ENCODE measurements at places on chromosomes 12 and 14. TPM values are rescaled to one million over a fixed set of nuclear protein-coding genes. Genes with fewer than 3 reads are reported as not detected.

KRT2 gene
- polyA plus RNA-seq = 0.08 TPM

DNA sequence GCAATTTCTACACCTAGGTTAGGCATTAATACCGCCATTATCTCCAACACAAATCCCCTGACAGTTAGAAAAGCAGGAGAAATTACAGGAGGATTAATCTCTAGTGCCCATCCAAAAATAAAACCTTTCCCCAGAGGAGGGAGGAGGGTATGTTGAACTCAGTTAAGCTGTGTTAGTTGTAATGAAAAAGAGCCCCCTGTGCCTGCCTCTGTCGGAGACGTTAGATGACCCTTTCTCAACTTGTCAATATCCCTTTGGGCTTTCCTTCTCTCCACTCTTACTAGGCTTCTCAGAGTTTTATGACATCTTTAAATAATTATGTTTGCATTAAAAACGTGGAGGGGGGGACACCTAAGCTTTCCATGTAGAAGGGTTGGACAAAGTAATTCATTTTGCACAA lies 278.2 kb downstream of the PDZRN4 start:
- no peak for DNase-seq

GRCh38 chr12:98828802-98829600 lies 183.9 kb downstream of the APAF1 start:
- no peak for DNase-seq

DNA sequence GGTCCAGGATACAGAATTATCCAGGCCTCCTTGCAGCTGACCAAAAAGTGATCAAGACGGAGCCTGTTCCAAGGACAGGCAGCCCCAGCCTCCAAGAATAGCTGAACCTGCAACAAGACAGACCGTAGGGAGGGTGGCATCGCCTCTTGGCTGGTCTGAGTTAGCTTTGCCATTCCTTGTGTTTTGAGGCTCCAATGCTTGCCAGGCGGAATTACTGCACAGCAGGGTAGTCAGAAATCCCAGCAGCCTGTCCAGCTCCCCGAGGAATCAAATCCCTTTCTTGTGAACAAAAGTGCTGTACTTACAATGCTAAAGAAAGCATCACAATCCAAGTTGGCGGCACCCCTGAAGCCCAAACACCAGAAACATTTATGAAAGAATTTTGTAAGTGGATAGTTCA lies 246.9 kb downstream of the TMEM132C start:
- no peak for DNase-seq

- no peak for DNase-seq
Observed at GRCh38 chr14:100135784-100136183, 23.7 kb downstream of the DEGS2 start.

GRCh38 chr12:81249976-81250375 lies 172.1 kb downstream of the ACSS3 start:
- no peak for DNase-seq

DNA sequence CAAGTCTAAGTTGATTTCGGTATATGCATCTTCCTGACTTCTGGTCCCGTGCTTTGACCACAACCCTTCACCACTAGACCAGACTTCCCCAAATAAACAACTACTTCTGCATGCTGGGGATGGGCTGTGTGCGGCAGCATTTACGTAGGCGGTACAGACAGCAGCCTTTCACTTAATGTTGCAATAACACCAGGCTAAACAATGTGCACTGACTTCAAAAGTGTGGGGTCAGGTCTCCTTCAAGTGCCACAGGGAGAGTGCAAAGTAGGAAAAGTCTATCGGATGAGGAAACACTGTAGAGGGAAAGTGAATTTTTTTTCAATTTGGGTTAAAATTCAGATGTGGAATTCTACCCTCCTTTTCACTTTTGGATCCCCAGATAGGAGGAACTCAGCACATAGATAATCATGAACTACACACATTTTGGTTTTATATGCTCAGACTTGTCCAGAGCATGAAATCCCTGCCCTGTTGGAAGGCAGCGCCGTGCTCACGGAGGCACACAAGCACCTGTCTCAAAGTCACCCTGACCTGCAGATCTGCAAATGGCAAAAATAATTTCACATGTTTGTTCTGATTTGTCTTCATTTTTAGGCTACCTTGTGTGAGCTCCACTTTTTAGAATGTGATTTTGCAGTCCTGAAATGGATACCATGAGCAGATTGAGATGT lies 3.6 kb upstream of the FOS start:
- no peak for DNase-seq

GRCh38 chr12:130083734-130084133 lies 78.5 kb upstream of the FZD10 start:
- no peak for DNase-seq

DNA sequence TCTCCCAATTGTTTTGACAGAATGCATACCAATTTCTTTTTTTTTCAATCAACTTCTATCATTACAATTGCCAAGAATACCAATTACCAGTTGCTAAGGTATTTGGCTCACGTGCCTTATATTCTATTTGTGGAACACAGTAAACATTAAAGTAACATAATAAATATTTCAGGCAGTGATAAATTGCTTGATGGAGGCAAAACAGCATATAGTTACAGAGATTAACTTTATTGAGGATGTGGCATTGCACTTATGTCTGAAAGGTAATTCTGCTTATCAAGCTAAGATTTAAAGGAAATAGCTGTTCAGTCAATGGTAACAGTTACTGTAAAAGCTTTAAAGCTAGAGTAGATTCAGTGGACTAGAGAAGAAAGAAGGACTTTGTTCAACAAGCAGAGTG lies 1107.8 kb downstream of the FSCB start:
- no peak for DNase-seq

NFATC4 gene
- polyA plus RNA-seq = 34.8 TPM

- no peak for DNase-seq
Observed at GRCh38 chr12:82959821-82960220, 273.1 kb downstream of the TMTC2 start.

- DNase-seq = peak; percentile 14
Observed at GRCh38 chr12:120290609-120291305, 946 bp downstream of the RNU4-2 start.

DNA sequence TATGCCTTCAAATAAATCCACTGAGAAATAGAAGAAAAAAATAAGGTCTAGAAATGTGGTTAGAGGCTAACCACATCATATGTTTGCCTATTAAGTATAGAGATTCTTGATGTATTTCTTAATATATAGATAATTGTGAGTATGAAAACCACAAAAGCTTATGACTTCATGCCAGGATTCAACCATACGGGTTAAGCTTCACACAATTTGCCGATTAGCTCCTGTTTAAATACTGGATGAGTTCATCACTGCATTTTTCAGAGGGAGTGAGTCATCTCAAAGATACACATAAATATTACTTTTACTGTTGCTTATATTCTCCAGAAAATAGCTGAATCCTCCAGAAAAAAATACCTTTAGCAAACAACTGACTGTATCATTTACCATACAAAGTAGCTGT lies 79.6 kb downstream of the RPL10L start:
- DNase-seq = no peak

DNA sequence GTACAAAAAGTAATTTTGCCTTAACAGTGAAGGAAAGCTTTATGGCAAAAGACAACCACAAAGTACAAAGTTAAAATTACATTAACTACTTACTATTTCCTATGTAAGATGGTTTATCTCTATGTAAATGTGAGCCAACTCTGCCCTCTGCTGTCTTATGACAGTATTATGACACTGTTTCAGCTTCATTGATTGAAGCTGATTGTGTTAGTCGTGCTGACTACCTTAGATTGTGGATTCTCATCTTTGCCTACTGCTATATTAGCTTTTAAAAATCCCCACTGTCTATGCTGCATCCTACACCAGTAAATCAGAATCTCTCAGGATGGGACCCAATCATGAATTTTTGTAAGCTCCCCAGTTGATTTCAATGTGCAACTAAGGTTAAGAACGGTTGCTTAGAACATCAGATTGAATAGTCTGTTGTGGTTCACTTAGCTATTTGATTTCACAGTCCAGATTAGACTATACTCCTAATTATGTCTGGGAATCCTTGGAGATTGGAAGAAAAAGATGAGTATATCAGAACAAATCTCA lies 12.2 kb upstream of the SPTB start:
- peak; percentile 36 for DNase-seq

GRCh38 chr12:28966046-28966780 lies 182.9 kb upstream of the FAR2 start:
- peak; percentile 57 for DNase-seq

- no peak for DNase-seq
Observed at GRCh38 chr12:32034045-32034444, 72.6 kb upstream of the BICD1 start.

DNA sequence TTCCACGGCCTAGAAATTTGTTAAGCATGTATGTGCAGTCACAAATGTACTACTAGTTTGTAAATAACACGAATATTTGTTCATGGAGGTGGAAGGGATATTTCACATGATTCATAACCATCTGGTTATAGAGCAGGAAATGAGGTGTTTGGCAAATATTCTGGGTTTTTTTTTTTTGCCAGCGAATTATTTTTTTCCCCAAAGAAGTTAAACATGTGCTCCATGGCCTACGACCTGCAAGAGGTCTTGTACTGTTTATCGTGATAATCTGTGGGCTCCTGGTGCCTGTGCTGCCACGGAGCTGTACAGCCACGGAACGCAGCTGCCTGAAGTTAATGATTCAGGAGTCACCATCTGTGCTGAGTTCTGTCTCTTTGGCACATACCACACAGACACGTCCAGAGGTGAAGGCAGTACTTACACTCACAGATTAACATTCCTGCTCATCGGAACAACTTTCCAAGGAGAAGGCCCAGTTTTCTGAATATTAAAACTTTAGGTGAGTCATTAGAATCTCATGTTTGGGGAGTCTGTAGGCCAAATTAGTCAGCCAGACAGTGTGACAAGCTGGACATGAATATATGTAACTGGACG lies 156.3 kb downstream of the TMX1 start:
- peak; percentile 44 for DNase-seq

GRCh38 chr14:88388741-88389282 lies 3.4 kb downstream of the SPATA7 start:
- DNase-seq = no peak

TCHP gene
- polyA plus RNA-seq = 25.3 TPM

ESPL1 gene
- polyA plus RNA-seq = 5.1 TPM

DNA sequence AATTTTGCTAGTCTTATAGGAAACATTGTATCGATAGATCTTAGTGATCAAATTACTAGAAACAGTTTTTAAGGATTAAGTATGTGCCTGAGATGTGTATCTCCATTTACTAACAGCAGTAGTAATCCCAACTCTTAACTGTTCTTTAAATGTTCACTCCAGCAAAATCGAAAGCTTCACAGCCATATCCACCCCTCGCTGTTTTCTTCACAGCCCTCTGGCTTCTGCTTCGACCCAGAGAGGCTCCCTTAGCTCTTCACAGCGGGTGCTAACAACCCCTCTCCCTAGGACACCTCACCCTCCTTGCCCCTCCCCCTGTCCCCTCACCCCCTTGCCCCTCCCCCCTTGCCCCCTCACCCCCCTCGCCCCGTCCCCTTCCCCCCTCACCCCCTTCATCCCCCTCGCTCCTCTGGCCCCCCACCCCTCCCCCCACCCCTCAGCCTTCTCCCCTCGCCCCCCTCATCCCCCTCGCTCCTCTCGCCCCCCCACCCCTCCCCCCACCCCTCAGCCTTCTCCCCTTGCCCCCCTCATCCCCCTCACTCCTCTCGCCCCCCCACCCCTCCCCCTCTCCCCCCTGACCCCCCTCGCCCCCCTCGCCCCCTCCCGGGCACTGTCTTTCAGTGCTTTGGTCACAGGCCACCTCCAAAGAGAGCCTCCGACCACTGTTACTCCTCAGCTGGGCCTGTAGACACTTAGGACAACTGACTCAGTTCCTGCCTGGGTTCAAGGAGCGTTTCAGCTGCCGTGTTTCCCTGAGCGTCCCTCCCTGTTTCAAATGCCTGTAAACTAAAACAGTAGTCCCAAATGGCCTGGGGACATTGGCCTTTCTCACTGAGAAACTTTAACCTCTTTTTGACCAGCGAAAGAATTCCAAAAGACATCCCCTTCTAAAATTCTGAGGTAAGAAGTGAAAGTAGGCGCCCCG lies 46.0 kb upstream of the DYNC1H1 start:
- DNase-seq = no peak

Measured in hindlimb muscle (tissue), 1 donor.